Non-pigmented ciliary epithelial cell (primary cell): ENCODE measurements at places on chromosomes 2 and 18.

DNA sequence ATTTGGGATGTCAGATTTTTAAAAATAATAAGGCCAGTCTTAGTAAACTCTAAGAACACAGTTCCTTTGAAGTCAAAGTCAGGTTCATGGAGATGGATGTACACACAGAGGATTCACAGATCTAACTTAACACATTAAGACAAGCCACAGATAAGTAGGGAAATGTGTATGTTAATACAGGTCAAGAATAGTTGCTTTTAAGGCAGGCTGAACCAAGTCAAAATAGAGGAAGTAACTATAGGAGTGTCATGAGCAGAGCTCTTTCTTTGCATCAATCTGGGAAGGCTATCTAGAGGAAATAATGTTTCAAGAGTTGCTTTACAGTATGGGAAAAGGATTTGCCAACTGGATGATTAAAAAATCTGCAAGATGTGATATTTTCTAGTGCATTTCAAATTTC lies 128.0 kb upstream of the FBXO11 start:
- no peak for DNase-seq

- no peak for DNase-seq
These were observed 5.7 kb upstream of the WIPF1 start for GRCh38 chr2:174603280-174603679.

- DNase-seq: no peak
These were observed 79.2 kb downstream of the LONRF2 start for GRCh38 chr2:100242891-100243619.

DNA sequence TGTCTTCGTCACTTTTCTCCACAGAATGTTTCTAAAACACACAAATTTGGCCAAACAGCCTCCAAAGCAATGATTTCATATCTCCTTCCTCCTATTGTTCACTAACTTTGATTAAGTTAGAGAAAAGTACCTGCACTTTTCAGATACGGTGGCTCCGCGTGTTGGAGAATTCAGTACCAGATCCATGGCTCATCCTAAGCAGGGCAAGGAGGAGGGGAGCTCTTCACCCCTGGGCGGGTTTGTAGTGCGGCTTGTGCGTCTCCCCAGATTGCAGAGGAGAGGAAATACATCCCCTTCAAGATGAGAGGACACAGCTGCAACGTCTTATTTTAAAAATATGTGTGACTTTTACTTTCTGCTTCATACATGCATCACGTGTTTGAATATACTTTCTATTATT lies 333.0 kb downstream of the AGAP1 start:
- DNase-seq: no peak

- peak; percentile 63 for DNase-seq
These were observed 122.4 kb downstream of the SETBP1 start for GRCh38 chr18:44803019-44803650.

GRCh38 chr2:210072493-210072892 lies 70.1 kb downstream of the RPE start:
- DNase-seq: no peak

- no peak for DNase-seq
These were observed 88.8 kb upstream of the ACVR2A start for GRCh38 chr2:147756069-147756468.

DNA sequence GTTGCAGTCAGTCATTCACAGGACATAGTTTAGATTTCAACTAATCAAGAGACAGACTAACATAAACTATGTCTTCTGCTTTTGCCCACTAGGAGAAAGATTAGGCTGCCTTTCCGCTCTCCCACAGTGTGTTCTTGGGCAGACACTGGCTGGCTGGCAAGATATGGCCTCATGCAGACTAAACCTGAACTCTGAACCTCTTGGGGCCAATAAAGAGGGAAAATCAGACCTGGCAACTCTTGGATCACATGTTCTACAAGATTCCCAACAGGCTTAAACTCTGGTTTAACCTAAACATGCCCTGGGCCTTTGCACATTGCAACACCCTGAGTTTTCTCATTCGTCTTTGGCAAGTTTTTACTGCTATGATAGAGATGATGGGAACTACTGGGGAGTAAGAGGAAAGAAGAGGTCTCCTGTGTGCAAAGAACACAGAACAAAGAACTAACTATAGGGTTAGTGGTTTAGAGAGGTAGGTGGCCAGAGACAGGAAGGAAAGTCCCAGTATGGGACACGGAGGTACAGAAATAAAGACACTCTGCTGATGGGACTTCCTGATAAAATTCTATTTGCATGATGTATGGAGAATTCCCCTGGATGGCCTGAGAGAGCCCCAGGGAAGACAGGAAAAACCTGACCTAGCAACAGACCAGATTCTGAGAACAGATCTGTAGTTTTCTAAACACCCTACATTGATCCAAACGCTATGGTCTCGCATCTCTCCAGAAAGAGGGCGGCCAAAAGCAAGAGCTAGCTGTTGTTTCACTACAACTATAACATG lies 2.0 kb upstream of the ATRAID start:
- DNase-seq: no peak

- no peak for DNase-seq
These were observed 6.5 kb upstream of the LOXHD1 start for GRCh38 chr18:46663539-46663938.

DNA sequence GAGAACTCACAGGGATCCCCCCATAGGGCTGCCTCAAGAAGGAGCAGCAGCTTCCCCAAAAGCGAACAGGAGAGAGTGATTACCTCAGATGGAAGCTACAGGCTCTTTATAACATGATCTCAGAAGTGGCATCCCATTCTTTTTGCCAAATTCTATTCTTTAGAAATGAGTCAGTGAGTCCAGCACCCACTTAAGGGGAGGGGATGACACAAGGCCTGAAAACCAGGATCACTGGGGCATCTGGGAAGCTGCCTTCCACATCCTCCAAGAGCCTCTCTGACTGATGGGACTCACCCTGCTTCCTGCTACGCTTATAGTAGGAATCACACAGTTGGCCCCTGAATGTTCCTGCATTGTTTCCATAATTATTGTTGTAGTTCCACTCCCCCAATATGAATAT lies 96.5 kb downstream of the MAPK4 start:
- DNase-seq: no peak

DNA sequence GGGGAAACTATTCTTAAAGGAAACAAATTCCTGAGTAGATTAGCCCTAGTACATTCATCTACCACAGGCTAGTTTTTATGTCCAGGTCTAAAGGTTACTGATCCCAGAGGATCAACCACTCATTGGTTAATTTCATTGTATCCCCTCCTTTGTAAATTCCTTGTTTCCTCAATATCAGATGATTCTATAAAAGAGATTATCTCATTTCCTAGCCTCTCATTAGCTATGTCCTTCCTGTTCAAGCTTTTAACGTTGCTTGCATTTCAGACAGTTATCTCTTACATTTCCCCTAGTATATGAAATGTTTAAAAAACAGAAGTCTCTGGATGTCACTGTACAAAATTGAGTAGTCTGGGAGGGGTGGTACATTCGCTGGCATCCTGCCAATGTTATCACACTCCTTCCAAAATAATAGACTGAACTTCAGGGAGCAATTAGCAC lies 24.2 kb upstream of the ARMC9 start:
- no peak for DNase-seq

DNA sequence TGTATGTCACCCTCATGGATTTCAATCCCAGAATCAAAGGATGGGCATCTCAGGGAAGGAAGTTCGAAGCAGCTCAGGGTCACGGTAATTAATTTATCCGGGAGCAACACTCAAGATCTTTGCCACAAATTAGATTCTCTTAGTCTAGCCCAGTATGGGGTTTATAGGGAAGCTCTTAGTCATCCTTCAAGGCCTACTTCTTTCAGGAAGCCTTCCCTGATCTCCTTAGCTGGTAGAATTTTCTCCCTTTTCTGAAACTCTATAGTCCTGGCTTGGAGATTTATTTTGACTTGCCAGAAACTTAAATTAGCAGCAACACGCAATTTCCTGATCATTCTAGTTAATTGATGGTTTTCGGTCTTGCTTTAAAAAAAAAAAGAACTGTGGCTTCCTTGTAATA lies 20.5 kb upstream of the GREB1 start:
- no peak for DNase-seq

GRCh38 chr2:215454519-215455246 lies 18.8 kb upstream of the FN1 start:
- DNase-seq: no peak

- no peak for DNase-seq
These were observed 1068.0 kb upstream of the ZEB2 start for GRCh38 chr2:145587922-145588321.

DNA sequence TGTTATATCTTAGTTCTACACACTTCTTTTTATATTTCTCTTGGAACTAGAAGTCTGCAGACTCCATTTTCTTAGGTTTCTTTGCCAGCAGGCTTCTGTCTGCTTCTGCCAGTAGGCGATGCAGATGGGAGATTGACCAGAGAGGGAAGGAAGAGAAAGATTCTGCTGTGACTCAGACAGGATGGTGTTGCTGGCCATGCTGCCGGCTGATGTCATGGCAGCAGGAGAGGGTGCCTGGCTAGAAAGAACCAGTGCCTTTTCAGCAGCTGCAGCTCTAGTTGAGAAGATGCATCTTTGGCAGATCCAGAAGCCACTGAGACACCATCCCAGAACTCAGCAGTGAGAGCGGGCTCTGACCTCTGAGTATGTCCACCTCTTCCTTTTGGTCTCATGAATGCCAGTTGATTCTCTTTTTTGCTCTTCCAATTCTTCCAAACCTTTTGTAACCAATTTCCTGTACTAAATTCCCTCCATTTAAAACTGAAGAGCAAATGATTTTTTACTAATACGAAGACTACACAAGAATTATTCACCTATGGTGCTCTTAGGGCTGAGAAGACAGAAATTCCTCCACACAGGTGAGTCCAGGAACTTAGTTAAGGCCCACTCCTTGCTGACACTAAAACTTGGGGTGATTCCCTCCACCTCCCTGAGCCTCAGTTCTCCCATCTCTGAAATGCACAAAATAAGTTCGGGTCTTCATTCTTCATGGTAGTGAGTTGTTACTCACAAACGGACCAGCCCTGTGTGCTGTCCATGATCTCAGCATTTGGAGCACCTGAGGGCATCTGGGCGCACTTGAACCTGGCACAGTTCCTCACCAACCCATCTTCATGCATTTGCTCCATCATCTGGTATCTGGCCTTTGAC lies 200.7 kb downstream of the MYCN start:
- DNase-seq: no peak

GRCh38 chr18:78133729-78134128 lies 845.9 kb upstream of the SALL3 start:
- DNase-seq: no peak

GRCh38 chr2:15801904-15802303 lies 138.4 kb upstream of the MYCN start:
- DNase-seq: no peak

GRCh38 chr2:65358678-65359400 lies 73.6 kb downstream of the SPRED2 start:
- DNase-seq: no peak

GRCh38 chr18:58808349-58808748 lies 56.3 kb upstream of the ZNF532 start:
- DNase-seq: no peak

- DNase-seq: no peak
These were observed 32.9 kb downstream of the KCNE4 start for GRCh38 chr2:223084873-223085272.

GRCh38 chr2:150234787-150235446 lies 252.6 kb downstream of the RND3 start:
- peak; percentile 32 for DNase-seq

- DNase-seq: no peak
These were observed 17.0 kb upstream of the ARHGEF4 start for GRCh38 chr2:130819608-130820278.

DNA sequence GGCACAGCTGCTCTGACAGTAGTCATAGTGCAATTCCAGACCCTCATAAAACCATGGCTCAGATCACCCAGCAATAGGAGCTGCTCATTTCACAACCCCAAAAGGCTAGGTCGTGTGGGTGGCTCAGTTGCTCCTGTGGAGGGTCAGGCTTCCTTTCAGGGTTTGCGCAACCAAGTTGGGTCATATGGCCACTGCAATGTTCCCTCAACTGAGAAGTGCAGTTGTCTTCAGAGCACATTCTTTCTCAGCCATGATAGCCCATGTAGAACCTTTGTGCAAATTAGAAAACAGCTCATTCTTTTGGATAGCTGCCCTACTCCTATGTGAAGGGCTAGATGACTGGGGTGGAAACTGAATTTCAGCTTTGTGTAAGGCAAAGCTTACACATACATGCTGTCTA lies 3.2 kb downstream of the SERPINB13 start:
- DNase-seq: no peak

DNA sequence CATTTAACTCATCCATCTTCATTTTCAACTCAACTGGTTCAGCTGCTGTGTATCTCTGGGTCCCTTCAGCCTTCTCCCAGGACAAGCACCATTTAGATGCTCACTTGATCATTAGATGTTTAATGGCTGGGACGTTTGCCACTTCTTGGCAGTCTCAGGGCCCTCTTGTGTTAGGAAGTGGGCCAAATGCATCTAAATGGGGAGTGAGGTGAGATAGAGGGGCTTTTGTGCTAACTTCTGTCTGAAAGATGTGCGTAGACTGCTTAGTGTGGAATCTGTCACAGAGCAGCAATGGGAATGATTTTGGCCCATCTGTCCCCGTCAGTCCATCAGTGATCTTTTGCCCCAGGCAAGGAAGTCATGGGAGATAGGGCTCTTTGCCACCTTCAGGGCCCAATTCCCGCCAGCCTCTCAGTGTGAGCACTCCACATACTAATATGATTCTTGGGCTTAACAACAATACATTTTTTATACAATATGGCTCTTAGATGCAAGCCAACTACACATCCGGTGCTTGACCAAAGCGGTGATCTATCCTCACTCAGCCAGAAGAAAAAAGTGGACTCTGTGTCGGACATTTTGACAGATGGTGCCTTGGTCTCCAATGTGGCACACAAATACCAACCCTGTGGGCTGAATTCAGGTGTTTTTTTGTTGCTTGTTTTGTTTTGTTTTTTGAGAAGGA lies 95.7 kb upstream of the EPC2 start:
- no peak for DNase-seq

GRCh38 chr2:219989744-219990143 lies 362.3 kb downstream of the SLC4A3 start:
- no peak for DNase-seq

GRCh38 chr18:9380621-9381395 lies 46.2 kb downstream of the TWSG1 start:
- DNase-seq: no peak

DNA sequence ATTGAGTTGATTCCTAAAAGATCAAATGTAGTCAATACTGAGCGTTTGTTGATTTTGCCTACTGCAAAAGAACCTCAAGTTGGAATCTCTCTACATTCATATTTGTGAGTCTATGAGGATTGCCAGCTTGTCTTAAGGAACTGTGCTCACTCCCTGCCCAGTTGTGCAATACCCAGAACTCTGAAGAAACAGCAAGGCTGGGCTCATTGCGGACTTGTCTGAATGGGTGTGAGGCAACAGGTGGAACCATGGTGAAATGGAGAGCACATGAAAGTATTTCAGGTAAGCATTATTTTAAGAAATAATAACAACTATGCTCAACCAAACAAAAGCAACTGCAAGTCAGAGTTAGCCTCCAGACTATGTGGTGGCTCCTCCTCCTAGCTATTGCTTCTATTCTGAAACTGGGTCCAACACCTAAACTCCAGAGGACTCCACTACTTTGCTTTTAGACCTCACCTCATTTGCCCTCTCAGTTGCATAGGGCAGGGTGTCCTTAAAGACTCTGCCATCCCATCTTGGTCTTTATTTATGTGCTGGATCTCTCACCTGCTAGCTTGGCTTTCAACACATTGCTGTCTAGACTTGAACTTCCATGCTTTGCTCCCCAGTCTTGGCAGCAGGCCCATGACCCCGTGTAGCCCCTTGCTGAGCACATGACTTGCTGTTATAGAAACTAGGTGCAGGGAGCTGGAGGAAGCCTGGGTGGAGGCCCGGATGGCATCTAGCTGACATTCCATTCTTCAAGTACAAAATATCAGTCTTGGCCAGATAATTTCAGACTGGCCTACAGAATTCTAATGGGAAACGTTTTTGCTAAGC lies 94.8 kb upstream of the ARL5A start:
- no peak for DNase-seq
